A549 (cell line): ENCODE measurements at places on chromosomes 7 and 10. TPM values are rescaled to one million over a fixed set of nuclear protein-coding genes. Genes with fewer than 3 reads are reported as not detected.

The ASB15 gene
- polyA plus RNA-seq: not detected in 3 replicates

DNA sequence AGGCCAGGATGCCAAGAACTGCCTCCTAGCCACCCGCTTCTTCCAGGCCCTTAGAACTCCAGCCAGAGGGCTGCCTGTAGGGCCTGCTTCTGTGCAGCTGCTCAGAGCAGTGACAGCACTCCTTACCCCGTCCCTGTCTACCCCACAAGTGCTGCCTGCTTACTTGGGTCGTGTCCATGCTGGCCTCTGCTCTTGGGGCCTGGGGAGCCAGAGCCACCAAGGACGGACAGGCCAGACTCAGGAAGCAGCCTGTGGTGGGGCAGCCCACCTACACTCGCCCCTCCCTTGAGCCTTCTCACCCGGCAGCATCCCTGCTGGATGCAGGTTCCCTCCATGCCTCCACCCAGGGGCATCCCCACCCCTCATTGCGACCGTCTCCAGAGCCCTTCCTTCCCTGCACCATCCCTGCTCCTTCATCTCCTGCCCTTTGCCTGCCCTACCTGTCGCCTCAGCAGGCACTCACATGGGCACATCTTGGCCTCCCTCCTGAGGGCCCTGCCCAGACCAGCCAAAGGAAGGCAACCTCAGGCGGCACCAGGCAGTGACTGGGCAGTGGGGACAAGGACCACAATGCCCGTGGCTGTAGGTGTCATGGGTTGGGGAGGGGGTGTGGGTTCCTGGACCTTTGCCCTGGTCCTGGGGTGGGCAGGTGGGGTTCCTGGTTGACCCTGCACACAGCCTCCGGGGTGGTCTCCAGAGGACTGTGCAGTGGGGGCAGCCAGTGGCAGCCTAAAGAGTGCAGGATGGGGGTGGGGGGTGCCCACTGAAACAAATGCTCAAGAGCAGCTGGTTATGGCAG lies 78.0 kb upstream of the TNS3 start:
- DNase-seq: no peak

- DNase-seq: peak; percentile 48
Measured at GRCh38 chr10:99560277-99561126, 27.8 kb downstream of the NKX2-3 start.

DNA sequence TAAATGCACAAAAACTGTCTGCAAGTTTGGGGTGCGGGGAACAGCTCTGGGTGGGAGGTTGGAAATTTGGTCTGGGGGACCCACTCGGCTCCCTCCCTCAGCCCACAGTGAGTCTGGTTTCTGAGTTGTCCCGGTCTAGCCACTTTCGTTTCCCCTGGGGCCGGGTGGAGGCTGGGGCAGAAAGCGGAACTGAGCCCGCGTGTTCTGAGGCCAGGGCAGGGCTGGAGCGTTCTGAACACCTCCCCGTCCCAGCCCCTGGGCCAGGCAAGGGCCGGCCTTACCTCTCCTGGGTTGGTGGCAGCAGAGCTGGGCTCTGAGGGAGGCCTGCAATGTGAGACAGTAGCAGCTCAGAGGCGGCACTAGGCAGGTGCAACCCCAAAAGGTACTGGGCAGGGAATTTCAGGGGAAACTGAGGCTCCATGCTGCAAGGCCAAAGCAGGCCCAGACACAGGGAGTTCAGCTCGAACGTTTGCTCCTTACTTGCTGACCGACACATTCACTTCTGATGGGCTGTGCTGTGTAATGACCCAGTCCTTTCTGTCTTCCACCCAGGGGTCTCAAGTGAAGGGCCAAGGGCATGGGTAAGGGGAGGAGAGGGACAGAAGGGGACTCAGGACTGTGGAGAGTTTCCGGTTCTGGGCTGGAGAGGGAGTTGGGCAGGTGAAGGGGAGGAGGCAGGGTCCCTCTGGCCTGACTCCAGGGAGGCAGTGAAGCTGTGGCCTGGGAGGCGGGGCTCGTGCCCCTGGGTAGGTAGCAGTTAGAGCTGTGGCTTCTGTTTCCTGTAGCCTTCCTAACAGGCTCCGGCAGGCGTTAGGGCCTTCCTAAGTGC lies 3.0 kb downstream of the IRF5 start:
- DNase-seq: no peak

DNA sequence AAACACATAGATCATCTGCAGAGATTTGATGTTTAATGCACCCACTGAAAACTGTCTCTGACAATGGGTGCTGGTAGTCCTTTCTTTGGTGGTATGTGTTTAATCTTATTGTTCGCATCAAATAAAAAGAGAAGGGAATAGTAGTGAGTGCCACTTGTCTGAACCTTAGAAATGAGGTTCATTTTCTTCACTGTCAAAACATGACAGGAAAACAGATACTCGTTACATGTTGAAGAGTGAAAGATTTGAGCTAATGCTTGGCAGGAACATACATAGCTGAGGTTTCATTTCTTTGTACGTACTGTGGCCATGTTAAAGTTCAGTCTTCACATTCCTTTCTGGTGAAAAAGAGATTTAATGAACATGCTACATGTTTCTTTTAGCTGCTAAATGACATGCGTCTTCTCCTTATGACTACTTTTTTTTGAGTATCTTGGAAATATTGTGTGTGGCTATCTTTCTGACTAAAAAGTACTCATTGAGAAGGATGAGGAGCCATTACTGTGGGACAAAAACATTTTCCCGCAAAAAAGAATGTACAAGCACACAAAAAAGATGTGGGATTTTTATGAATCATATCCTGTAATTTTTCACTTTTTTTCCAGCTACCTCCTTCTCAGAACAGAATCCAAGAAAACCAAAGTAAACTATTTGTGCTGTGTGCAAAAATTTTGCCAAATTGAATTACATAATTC lies 108.0 kb downstream of the TWIST1 start:
- no peak for DNase-seq

The DPY19L1 gene
- 47.5 to 53.6 TPM (median 52.0 TPM) in 3 replicates for polyA plus RNA-seq

The FAM25C gene
- polyA plus RNA-seq: 0.70 to 0.73 TPM in 2 of 3 replicates, not detected in the other

GRCh38 chr10:118698421-118698820 lies 56.3 kb downstream of the CACUL1 start:
- DNase-seq: peak; percentile 39

The COL17A1 gene
- polyA plus RNA-seq: 1.5 to 1.7 TPM (median 1.6 TPM) in 3 replicates

The ANKMY2 gene
- polyA plus RNA-seq: 13.3 to 15.3 TPM (median 14.3 TPM) in 3 replicates

GRCh38 chr7:137961200-137962177 lies 40.4 kb downstream of the CREB3L2 start:
- DNase-seq: no peak

GRCh38 chr7:67564959-67565358 lies 568.3 kb downstream of the TYW1 start:
- DNase-seq: no peak

DNA sequence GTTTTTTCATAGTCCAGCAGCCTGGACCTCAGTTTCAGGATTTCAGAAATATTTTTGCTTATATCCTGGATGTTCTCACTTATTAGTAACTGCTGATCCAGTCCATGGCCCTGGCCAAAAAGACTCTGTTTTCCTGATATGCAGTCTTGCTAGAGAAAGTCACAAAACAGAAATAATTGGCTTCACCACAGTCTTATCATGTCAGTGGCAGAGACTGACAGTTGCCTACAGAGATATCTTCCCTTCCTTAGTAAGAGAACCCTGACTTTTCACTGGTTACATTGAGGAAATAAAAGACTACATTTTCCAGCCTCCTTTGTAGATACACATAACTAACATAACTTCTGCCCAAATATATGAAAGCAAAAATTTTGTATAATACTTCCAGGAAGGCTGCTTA lies 56.6 kb downstream of the AHR start:
- DNase-seq: no peak

The KAZALD1 gene
- 2.5 to 4.3 TPM (median 2.9 TPM) in 3 replicates for polyA plus RNA-seq

DNA sequence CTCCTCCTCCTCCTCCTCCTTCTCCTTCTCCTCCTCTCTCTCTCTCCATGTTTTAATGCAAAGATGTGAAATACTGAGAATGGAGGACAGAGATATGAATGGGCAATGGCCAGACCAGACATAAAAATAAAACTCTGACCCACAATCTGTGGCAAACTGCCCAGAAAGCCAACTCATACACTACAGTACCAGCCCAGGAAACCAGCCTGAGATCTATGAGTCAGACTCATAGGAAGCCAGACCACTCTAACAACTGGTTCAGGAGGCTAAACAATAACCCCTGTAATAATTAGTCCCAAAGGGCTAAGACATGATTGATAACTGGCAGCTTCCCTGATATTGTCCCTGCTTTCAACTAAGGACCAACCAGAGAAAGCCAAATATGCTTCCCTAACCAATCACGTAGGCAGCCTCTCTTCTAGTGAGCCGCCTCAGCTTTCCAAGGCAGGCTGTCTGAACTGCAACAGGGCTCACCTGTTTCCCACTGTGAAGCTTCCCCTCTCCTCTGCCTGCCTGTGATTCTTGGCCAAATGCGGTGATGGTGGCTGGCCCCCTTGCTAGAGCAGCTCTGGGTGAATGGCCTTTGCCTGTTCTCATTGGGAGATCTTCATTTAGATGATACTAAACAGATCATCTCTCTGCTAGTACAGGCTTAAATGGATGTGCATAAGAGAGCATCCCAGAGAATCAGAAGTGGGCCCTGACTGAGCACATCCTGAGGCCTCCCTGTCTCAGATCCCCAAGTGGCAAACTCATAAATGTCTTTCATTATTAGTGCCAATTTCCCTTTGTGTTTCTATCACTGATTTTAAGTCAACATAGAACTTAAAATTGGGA lies 817.6 kb downstream of the TNS3 start:
- DNase-seq: peak; percentile 88

DNA sequence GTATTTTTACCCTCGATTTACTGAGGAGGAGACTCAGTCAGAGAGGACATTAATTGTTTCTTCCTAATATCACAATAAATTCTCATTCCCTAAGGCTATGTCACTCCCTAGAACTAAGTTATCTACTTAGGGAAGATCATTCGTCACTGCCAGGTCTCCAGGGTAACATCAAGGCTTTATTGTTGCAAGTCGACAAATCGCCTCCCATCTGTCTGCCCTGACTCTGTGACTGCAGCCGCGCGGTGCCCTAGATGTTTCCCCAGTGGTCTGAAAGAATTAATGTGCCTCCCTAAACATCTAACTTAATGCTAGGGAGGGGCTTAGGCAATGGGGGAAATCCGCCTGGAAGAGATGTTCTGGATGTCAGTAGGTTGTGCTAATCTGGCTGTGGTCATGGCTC lies 558.8 kb upstream of the C7orf33 start:
- DNase-seq: no peak
